Muscle of leg (tissue), 16 donors: ENCODE measurements at places on chromosomes 3 and 15.

DNA sequence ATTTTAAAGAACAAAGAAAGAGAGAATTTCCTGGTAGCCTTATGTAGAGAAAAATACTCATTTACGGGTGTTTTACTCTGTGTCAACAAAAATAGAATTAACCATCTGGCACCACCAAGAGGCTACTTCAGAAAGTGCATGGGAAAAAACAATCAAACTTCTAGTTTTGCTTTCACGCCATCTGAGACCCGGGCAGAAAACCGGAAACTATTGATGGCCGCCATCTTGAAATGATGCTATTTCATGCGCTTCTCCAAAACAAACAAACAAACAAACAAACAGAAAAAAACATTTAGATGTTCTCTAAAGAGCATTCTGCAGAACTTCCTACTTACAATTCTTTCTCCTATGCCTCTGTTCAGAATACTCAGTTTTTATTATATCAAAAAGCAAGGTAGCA lies 49.4 kb upstream of the SYNPR start:
- peak; percentile 41 for DNase-seq

GRCh38 chr3:179297971-179298725 lies 24.7 kb upstream of the ZNF639 start:
- DNase-seq: no peak

GRCh38 chr3:71322154-71322553 lies 261.4 kb downstream of the FOXP1 start:
- no peak for DNase-seq

- no peak for DNase-seq
Measured at GRCh38 chr3:55486857-55487380, at the start of gene WNT5A. Gene WNT5A (minus strand): TSS chr3:55487306. CDS start chr3:55486985, 321 bp downstream.

- DNase-seq: peak; percentile 88
Measured at GRCh38 chr15:56102441-56102840, 109.0 kb upstream of the NEDD4 start.

DNA sequence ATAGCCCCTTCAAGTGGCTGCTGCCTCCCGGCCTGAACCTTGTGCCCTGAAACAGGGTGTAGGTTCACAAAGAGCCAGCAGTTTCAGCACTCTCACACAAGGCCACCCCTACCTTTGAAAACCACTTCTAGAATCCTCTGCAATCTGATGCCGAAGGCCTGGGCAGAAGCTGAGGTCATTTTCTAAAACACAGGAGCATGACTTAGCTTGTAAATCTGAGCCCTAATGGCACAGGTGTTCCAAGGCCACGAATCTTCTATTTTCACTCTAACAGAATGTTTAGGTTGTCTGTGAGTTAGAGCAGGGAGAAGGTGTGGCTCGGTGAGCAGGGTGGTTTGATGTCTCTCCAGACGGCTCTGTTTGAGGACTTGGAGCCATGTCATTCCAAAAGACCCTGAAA lies 62.3 kb downstream of the SYNM start:
- DNase-seq: peak; percentile 57

DNA sequence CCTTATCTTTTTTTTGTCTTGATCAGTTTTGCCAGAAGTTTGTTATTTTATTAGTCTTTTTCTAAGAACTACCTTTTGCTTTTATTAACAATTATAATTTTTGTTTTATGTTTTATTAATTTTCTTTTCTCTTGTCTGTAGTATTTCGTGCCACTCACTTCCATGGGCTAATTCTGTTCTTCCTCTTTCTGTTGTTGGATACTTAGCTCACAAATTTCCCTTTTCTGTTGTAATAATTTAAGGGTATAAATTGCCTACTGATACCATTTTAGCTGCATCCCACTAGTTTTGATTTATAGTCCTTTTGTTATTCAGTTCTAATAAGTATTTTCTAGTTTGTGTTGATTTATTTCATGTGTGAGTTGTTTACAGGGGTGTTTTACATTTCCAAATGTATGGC lies 48.6 kb downstream of the SNRK start:
- DNase-seq: no peak

GRCh38 chr3:190902292-190902691 lies 39.8 kb upstream of the GMNC start:
- DNase-seq: no peak

- DNase-seq: no peak
Measured at GRCh38 chr3:147540921-147541320, 131.8 kb downstream of the ZIC1 start.

GRCh38 chr3:58666683-58667082 lies at the start of gene FAM3D:
Gene FAM3D (minus strand): TSS chr3:58666774. CDS start chr3:58655563, 11,211 bp downstream.
- peak; percentile 52 for DNase-seq

DNA sequence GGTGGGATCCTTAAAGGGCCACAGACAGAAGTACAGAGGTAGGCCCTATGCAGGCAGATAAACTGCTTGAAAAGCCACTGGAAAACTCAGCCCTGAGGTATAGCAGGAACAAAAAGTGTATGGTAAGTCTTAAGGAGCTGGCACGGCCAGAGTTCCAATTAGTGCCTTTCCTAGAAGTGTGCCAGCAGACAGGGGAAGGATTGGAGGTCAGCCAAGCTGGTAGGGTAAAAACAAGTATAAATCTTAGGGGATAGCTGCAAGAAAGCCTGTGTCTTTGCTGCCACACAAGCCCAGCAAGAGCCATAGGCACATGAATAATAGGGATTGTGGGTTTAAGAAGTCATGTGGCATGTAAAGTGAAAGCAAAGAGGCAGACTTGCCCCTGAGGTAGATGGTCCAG lies 582.5 kb downstream of the PLOD2 start:
- no peak for DNase-seq

DNA sequence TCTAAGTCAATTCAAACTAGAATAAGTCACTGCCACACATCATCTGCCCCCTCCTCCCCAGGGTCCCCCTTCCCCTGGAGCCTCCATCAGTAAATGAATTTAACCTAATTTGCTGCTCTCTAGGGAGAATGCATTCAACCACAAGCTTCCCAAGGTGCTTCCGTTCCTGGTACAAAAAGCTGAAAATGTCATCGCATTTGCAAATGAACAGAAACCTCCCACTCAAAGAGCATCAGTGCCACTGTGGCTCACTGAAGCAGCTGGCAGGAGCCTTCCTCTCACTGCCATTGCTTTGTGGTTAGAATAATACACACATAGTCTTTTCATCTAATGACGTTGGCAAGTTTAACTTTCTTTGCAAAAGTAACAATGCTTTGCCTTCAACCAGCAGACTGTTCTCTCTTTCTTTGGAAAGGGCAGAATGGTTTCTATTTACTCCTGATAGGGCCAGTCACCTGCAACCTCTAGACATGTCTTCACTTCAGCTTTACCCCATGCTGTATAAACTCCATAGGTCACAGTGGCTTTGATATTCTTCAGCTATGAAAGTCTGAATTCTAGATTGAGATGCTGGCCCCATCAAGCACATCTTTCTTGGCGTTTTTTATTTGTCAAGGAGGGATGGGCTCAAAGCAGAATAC lies 238.1 kb downstream of the CPNE4 start:
- DNase-seq: no peak

GRCh38 chr15:33064878-33065277 lies 129.6 kb downstream of the FMN1 start:
- DNase-seq: no peak

GRCh38 chr3:150870406-150870805 lies 34.8 kb downstream of the MINDY4B start:
- peak; percentile 54 for DNase-seq

DNA sequence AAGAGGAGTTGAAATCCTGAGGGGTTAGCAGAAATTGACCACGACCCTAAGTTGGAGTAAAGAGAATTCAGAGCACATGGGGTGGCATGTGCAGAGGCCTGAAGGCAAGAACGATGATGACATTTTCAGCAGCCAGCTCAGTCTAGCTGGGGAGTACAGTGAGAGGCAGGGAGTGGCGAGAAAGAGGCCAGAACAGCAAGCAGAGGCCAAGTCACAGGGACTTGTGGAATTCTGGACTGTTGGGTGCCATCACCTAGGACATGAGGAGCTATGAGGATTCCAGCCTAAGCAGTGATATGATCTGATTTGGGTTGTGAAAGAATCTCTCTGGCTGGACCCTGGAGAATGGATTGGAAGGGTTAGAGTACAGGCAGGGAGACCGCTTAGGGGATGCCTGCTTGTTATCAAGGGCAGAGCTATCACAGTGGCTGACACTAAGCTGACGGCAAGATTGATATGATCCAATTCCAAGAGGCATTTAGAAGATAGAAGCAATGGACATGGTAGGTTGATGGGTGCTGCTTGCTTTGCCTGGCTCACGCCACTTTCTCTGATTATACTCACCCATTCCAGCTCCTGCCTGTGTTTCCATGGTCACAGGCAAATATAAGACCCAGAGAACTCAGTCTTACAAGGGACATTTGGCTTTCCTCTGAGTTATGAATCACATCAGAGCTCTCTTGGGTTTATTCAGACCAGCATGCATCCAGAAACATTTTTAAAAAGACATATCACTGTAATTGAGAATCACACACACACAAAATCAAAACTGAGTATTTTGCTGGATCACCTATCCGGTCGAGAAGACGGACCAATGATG lies 66.4 kb downstream of the LRTM1 start:
- peak; percentile 73 for DNase-seq

DNA sequence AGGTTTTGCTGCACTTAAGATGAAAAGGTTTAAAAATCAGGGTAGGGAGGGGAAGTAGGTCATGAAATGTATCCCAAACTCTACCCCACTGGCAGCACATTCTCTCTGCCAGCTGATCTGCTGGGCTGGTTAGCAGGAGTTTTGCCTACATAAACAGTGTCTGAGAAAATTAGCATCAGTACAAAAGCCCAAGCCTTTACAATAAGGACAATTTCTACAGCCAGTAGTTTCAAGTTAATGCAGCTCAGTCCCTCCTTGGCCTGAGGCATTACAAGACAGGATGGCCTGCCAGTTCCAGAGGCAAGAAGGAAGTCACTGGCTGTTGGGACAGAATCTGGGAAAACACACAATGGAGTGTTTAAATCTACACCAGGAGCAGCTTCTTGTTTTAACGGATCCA lies 32.8 kb downstream of the NCEH1 start:
- peak; percentile 36 for DNase-seq

- DNase-seq: no peak
Measured at GRCh38 chr3:123357275-123357674, 91.6 kb downstream of the ADCY5 start.

DNA sequence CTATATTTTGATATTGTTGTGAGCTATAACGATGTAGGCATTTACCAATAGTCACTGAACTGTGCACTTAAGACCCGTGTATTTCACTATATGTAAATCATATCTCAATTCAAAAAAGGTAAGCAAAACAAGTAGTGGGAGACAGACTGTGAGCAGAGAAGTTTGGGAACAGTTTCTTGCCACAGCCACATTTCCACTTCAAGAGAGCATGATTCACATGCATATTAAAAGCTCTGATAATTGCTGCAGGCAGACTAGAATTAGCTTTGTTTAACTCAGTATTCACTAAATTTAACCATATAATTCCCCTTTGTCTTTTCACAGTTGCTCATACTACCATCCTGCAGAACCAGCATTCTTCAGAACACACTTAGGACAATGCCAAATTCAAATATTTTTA lies 168.4 kb upstream of the ZNF385D start:
- no peak for DNase-seq

DNA sequence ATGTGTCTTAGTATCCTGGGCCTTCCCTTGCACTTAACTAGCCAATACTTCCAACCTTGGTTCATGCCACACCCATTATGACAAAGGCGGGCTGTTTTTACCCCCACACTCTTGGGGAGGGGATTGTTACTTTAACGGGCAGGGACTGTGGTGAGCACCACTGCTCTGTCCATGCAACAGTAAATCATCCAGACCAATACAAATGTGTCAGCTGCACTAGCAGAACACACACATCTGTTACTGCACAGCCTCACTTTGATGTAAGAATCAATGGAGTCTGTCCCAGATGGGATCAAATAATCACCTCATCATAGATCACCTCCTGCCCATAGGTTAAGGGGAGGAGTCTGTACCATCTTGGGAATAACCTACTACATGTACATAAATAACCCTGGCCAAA lies 58.1 kb downstream of the NPAP1 start:
- no peak for DNase-seq

DNA sequence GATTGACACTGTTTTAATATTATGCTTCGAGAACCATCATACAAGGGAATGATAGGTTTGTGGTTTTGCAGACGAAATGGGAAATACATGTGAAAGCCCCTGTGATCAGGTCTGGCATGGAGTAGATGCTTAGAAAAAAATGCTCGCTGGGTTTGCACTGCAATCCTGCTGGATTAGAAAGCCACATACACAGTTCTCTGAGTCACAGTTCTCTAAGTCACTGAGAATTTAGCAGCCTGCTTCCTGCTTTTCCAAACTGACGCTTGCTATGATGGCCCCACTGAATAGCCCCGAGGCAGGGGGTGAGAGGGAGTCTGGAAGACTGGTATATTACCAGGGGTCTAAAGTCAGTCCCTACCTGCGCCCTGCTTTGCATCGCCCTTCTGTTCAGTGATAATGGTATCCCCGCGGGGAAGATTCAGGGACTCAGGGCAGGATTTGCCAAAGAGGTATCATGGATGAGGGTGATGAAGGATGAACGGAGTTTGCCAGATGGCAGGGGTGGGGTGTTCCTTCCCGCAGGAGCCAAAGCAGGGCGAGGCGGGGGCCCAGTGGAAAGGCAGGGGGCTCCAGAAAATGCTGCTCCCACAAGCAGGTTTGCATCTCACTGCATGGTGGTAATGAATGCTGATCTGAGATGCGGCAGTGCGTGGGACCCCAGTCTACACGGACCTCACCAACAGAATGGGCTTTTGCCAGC lies 82.3 kb downstream of the IQSEC1 start:
- DNase-seq: no peak
